ENCODE measurements at places on chromosomes 3 and 15.

DNA sequence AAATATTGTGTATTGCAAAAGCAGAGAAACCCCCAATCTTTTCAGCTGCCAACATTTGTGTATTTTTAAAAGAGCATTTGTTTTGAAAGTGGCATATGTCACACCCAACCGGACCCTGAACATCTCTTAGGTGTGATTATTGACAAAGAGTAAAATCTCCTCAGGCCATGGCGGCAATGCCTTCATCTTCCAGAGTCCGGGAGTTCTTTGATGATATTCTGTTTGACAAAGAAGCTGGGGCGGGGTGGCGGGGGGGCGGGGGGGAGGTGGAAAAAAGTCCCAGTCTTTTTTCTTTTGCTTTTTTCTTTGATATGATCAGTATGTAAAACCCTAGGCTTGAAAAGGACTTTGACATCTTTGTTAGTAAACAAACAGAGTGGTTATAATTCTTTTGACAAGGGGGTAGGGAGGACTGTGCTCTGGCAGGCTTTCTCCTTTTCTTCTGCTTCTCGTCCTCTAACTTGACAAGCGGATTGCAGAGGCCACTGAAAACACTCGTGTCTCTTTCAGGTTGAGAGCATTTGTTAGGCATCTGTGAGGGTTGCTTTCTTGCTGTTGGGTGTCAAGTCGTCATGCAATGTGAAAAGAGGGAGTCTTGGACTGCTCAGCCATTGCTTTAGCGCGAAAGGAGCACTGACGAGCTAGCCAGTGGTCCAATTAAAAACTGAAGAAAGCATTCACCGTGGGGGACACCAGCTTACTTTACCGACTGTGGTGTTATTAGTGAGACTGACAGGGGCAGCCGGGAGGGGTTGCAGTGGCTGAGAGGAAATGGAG lies 243.2 kb downstream of the NSUN3 start:
- no peak for DNase-seq

DNA sequence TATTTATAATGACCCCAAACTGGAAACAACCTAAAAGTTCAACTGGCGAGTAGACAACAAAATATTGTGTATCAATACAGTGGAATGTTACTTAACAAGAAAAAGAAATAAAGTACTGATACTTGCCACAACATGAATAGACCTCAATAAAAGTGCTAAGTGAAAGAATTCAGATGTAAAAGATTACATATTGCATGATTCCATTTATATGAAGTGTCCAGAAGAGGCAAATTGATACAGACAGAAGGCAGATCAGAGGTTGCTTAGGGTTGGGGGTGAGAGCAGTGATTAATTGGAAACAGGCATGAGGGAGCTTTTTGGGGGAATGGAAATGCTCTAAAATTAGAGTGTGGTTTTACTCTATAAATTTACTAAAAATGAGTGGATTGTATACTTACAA lies 183.3 kb downstream of the SATB1 start:
- no peak for DNase-seq

DNA sequence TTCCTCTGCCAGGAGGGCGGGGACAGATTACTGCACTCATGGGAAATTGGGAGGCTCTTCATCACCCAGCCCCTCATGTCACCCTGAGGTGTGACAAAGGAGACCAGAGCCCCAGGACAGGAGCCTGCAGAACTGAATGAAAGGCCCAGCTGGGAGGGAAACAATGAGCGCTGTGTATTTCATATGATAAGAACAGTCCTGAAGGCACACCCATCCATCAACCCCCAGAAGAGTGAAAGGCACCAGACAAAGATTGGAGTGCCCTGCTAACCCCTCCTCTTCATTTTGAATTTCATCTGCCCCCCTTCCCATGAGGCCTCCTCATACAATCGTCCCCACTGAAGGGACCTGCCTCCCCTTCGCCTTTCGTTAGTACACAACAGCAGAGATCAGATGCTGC lies 160.0 kb upstream of the PRICKLE2 start:
- DNase-seq = no peak

DNA sequence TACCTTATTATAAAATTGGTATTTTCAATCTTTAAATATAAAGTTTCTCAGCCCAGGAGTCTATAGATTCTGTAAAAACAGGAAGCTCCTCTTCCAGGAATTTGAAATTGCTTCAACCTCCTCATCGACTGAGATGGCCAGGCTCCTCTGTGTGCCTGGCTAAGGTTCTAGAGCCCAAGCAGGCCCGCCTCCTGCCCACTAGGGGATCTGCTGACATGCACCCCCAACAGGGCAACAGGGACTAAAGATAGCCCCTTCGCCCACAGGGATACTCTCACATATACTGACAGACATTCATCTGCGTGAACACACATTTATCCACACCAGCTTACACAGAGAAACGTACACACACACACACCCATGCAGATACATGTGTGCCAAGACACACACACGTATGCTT lies 183.1 kb upstream of the TLE3 start:
- DNase-seq = no peak
